Stimulated activated CD4-positive, alpha-beta T cell treated with anti-CD3 and anti-CD28 coated beads, Interleukin-1b, Interleukin-23, amount 100 ng/mL, for 1 hour (primary cell): ENCODE measurements at places on chromosomes 16 and 17.

DNA sequence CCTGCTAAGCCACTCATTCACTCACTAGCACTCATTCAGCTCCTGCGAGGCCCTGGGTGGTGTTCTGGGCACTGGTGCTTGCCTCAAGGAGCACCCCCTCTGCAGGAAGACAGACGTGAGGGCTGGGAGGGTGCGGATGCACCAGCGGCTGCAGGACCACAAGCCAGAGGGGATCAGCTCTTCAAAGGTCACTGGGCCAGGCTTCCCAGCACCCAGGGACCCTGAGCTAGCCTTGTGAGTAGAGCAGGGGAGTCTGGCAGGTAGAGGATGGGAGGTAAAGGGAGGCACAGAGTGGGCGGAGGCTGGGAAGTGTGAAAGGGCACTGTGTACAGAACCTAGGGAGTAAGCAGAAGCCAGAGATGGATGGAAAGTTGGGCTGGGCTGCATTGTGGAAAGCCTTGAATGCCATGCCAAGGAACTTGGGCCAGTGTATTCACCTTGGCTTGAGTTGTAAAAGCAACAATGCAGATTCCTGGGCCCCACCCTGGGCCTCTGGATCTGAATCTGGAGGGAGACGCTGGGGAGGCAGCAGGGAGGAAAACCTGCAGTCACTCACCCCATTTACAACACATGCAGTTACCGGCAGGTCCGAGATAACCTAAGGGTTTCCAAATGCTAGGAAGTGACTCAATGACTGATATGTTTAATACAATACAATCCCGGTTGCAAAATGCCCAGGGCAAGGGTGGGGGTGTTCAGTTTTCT lies 1.7 kb downstream of the IL4R start:
- no peak for DNase-seq

GRCh38 chr17:348692-349425 lies 3.7 kb downstream of the RPH3AL start:
- no peak for DNase-seq

DNA sequence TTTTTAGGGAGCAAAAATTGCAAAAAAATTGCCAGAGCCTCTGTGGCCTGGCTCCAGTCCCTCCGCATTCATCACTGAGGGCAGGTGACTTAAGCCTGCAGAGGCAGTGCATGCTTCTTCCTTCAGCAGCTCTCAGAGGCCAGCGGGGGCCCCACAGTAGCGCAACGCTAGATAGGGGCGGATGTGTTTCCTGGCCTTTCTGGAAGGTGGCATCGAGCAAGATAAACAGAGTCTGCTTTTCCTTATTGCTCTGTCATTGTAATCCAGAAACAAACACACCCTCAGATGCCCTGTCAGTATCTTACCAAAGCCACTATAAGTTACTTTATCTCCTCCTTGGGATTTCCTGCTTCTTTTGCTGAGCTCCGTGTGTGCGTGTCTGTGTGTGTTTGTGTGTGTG lies 75.5 kb upstream of the IRX6 start:
- DNase-seq = no peak

- DNase-seq = no peak
Measured at GRCh38 chr16:74257061-74257460, 39.6 kb upstream of the PSMD7 start.

- DNase-seq = peak; percentile 68
Measured at GRCh38 chr16:87874639-87875427, 5.5 kb upstream of the SLC7A5 start.

GRCh38 chr17:63688396-63689020 lies 11.4 kb downstream of the LIMD2 start:
- DNase-seq = no peak
